ENCODE measurements at places on chromosomes 11 and 22.

DNA sequence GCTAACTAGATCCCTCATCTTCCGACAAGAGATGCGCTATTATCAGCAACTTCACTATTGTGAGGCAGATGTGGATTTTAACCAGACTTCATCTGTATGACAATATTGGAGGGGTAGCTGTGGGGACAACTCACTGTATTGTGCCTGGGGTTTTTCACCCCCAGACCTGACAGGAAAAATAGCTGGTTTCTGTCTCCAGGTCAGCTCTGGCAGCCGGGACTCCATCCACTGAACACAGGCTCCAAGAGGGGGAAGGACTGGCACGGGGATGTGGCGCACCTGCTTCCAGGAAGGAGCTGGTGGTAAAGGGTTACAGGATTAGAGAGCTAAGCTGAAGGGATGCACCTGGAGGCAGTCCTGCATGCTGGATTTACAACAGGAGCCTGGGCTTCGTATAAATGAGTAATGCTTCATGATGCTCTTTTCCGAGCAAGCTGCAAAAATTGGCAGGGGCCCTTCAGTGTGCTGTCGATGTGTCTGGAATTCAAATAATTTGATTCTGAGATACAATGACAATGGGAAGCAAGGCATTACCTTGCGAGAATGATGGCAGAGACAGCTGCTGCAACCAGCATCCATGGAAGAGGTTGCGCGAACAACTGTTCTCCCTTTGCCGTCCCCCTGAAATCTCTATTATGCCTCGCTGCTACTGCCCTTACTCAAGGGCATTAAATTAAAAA, 49.5 kb downstream of the LMO2 start:
- DNase-seq, result no peak

- no peak for DNase-seq
Measured at GRCh38 chr22:49717322-49717919, 110.3 kb downstream of the BRD1 start.

- DNase-seq, result no peak
Measured at GRCh38 chr11:35615921-35616900, 2.0 kb upstream of the FJX1 start.

DNA sequence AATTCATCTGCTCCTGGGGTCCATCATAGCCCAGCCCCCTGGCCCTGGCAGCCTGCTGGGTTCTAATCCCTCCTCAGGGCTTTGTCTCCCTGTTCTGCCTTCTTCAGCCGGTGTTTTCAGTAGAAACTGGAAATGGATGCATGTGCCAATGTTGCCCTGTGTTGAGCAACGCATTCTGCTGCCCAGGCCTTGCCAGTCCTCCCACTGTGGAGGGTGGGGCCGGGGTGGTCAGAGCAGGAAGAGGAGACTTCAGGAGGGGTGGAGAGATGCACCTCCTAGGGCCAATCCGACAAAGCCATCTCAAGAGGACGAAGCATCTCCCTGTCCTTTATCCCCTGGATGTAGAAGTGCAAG, 27.6 kb upstream of the ZBTB16 start:
- DNase-seq, result no peak
